ENCODE measurements at places on chromosomes 1 and 21.

DNA sequence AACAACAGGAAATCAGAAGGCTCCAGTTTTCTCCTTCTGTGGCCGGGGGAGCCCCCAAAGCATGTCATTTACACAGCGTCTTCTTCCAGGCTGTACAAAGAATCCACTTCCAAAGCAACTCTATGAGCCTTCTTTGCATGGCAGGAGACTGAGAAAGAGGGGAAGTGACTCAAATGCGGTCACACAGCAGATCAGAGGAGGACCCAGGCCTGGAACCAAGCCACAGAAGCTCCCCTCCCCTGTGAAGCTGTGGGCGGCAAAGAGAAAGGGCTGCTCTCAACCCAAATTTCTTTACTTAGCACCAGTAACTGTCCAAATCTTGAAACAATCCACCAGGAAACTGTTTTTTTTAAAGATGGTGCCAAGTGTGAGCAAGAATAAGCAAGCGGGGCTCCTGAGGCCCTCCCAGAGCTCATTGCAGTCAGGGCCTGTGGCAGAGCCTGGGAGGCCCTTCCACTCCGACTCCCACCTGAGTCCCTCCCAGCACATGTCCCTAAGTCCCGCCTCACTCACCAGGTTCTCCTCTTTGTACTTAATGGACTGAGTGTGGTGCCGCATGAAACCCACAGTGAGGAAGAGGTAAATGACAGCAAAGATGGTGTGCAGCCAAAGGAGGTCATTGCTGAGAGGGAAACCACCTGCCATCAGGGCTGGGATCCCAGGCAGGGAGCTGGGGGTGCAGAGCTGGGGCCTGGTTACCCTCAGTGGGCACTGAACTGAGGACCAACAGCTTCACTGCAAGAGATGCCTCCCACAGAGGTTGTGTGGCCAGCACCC is 15.9 kb downstream of the TMEM63A start:
- DNase-seq = no peak

DNA sequence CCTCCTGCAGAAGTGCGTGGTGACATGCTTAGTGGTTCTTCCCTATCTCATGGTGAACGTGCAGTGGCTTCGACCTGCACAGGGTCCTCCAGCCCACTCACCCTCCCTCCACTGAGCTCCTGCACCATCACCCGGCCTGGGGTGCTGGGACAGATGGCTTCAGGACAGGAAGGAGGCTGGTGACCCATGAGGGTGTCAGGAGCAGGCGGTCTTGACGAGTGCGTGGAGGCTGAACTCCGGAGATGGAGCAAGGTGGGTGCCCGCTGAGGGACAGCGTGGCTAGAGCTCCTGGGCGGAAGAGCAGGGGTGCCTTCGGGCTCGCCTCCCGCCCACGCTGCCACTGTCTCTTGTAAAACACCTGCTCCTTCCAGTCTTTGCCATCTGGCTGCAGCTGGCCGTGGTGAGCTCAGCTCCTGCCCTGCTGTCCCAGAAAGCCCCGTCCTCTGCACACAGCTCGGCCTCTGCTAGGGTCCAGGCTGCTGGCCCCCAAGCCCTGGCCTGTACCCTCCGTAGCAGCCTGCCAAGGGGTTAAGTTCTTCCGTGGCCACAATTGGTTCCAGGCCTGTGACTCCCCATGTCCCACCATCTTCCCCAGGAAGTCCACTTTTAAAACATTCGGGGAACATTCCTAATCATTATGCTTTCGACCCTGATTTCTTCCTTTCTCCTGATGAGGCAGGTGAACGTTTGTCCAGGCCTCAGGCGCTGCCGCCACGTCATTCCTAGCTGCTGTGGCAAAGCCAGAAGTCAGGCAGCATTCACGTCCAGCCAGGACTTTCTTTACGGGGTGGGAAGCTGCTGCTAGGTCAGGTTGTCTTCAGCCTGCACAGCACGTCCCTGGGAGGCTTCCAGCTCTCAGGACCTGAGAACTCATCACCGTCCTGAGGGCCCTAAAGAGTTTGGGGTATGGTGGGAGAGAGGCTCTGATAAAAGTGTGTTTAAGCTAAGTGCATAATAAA is 8.1 kb downstream of the KRTAP10-1 start:
- DNase-seq = peak; percentile 47

DNA sequence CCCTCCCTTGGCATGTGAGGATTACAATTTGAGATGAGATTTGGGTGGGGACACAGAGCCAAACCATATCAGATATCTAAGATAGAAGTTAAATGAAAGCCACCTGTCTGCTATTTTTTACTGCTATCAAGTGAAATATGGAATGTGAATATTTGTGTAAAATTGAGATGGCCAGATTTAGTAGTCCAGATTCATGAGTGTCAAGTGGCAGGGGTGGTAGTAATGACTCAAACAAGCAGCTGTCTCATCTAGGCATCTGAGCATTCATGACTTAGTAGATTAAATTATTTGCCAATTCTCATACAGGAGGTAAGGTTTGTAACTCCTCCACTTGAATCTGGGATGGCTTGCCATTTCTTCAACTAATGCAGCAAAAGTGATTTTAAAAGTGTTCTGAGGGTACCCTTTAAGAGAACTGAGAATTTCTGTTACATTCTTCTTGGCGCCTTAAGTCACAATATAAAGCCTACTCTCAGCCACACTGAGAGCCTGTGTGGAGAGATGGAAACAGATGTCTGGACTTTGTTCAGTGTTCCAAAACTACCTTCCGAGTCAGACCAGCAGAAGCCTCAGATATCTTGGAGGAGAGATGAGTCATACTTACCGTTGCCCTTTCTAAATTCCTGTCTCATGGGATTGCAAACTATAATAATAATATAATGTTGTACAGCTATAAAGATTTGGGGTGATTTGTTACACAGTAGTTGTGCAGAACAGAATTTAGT is 1065.6 kb upstream of the TMPRSS15 start:
- no peak for DNase-seq

DNA sequence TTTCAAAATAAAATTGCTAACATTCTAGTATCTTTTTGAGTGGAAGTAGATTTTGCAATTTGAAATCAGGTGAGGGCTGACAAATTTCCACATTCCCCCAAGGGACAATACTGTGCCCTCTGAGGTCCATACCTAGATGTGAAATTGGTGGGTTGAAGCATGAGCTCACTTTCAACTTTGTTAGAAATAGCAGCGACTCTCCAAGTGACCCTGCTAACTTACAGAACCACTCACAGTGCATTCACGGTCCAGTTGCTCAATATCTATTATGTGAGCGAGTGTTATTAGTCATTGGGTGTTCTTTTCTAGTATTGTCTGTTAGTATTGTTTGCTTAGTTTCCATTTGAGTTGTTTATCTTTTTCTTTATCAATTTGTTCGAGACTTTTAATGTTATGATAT is 53.6 kb upstream of the ASB17 start:
- DNase-seq = no peak

- DNase-seq = no peak
These were observed 29.5 kb downstream of the KCNA3 start for GRCh38 chr1:110645211-110645610.

DNA sequence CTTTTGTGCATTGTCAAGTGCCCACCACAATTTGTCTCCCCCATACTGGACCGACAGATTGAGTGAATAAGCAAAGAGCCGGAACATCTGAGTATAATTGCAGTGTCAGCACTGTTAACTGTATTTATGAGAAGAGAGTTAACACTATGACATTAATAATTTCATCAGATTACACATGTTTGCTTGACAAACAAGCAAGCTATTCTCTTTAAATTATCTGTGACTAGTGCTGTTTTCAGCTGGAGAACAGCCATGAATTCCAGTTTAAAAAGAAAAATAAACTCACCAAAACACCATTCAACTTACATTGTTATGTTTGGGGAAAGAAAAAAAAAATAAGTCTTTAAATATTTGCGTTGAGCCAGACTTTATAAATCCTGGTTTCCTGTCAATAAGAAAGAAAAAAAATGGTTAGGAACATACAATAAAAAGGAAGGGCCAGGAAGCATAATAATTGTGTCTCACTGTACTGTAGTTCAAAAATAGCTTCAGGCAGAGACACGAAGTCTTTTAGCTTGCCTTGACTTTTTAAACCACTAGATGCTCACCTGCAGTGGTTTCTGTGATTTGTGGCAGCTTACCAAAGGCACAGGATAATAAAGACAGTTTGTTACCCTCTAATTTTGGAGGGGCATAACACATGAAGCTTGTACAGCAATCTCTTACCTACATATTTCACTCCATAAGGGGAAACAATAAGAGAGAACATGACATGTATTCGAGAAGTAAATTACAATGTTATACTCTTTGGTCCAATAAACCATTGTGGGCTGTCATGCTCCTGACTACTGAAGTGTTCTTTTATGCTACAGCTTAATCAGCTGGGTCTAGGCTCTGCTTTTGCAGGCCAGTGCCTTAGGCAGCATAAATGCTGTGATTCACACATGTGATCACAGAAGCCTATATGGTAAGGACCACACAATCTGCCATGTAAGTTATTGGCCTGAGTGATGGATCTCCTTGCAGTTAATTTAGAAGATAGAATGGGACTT is 302.0 kb upstream of the ADGRL2 start:
- DNase-seq = no peak

DNA sequence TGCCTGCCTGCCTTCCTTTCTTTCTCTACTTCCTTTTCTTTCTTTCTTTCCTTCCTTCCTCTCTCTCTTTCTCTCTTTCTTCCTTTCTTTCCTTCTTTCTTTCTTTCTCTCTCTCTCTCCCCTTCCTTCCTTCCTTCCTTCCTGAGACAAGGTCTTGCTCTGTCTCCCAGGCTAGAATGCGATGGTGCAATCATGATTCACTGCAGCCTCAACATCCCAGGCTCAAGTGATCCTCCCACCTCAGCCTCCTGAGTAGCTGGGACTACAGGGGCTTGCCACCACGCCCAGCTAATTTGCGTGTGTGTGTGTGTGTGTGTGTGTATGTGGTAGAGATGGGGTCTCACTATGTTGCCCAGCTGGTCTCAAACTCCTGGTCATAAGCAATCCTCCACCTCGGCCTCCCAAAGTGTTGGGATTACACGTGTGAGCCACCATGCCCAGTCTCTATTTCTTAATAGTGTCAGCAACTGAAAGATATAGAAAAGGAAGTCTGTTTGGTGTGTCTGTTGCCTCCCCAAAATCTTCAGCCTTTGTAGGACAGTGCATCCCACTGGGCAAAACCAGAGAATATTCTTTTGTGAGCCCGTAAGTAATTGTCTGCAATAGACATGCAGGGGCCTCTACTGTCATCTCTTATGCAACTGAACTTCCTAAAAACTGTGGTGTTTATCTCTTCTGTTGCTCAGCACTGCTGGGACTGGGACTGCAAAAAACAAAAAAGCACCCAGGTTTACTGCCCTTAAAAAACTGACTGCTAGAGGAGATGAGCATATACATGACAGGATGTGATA is 20.9 kb upstream of the RAB4A start:
- DNase-seq = no peak

- DNase-seq = peak; percentile 45
These were observed 49.0 kb upstream of the SCAF4 start for GRCh38 chr21:31780944-31781343.

Data from NCI-H1694 treated with DMSO at 0.1 percent for 48 hours (cell line).